ENCODE measurements at places on chromosomes 1 and 21.

DNA sequence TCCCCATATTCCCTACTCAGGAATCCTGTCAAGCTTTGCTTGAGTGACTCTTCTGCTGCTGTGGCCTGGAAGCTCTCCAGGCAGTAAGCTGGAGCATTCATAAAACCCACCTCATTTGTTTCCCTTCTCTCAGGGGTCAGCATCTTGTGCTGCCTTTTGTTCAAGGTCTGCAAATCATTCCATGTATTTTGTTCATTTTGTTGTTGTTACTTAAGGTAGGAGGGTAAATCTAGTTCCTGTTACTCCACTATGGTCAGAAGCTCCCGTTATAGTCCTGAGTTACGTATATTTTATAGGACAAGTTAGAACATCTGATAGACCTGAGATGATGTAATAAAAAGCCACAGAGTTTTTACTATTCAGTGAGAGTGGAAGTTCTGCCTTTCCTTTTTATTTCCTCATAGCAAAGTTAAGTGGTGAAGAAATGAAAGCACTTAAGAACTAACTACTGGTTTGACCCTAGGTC lies 9.9 kb downstream of the SYNJ1 start:
- DNase-seq, result no peak

DNA sequence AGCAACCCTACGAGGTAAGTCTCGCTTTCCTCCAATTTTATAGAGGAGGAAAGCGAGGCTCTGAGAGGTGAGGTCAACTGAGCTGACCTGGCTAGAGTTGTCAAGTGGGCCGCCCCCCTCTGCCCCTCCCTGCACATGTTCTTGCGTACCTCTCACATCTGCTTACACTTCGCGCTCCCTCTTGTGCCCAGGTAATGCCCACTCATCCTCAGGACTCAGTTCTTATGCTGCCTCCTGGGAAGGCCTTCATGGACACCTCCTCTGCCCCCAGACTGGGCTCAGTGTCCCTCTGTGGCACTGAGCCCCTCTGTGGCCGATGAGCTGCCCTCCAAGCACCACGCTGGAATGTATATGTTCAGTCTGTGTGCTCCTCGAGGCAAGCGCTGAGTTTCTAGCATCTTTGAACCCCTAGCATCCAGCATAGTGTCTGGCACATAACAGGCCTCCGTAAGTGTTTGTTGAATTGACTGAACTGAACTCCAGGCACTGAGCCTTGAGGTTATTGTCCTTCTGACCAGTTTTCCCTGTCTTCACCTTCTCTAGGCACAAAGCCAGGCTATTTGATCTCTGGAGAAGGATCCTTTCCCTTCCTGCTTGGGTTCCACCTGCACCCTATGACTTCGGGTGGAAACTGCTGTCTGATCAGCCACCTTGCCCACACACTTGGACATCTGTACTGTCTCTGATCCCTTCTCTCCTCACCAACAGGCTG lies 13.5 kb downstream of the MOV10 start:
- DNase-seq, result no peak

- no peak for DNase-seq
Observed at GRCh38 chr1:109866071-109866470, 44.6 kb upstream of the CSF1 start.

DNA sequence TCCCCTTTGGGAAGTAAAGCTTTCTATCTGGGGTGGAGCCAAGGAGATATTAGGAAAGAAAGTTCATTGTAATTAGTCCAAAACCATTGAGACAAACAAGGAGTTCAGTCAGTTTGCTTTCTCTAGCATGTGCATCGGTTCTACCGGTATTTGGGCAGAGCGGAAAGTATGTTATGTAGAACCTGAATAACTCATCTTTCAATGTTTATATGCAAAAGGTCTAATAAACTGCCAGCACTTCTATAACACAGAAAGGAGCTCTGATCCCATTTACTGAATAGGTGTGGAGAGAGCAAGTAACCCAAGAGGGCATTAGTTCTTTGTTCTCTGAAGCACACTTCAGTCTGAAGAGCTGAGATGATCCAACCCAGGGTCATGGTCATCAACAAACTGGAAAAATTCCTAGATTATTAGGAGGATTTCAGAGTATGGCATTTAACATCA lies 3.5 kb downstream of the TGFB2 start:
- peak; percentile 42 for DNase-seq

DNA sequence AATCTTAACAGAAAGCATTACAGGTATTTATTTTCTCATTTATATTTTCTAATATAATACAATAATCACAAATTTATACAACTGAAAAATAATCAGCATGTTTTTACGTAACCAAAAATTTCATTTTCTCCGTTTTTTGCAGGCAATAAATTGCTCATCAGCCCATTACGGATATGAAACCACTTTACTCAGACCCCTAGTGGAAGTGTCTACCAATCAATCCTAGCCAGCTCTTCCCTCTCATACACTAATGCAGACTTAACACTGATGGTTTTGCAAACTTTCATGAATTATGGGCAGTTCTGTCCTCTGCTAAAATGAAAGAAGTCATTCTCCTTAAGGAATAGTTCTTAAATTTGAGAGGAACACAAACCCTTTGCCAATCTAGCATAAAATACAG lies 124.7 kb downstream of the EIF4G3 start:
- no peak for DNase-seq

GRCh38 chr1:43671626-43672330 lies 21.8 kb downstream of the KDM4A start:
- no peak for DNase-seq

- DNase-seq, result no peak
Observed at GRCh38 chr21:20545454-20545853, 452.8 kb upstream of the NCAM2 start.

Data from A172 (cell line).